Stimulated activated CD8-positive, alpha-beta memory T cell treated with anti-CD3 and anti-CD28 coated beads, Interleukin-15, amount 100 ng/mL, for 4 hours (primary cell): ENCODE measurements at places on chromosomes 11 and 22.

DNA sequence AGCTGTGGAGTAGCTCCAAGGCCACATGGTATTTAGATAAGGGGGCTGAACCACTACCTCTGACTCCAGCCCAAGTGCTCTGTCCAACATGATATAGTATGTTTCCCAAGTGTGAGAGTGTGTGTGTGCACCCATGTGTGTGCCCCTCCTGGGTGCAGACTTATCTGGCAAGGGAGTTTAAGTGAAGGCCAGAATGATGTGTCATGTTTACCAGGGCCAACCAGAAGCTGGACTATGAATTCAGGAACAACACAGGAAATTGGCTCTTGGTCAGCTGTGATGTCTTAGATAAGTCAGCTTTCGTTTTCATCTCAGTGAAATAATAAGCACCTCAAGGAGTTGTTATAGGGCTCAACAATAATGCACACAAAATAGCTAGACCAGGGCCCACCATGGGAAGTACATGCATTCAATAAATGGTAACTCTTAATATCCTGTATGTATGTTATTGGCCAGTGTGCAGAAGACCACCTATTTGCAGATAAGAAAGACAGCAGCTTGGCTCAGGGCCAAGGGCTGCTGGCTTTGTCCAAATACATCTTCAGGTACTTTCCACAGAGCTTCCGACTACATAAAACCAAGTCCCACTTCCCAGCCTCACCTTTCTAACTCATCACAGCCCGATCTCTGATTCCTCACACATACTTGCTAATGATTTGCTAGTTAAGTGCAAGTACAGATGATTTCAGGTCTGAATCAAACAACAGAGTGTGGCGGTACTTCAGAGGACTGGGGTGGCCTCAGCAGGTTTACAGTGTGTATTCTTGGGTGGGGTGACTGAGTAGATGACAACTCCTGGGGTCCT, 120.9 kb downstream of the ME3 start:
- DNase-seq, result no peak

DNA sequence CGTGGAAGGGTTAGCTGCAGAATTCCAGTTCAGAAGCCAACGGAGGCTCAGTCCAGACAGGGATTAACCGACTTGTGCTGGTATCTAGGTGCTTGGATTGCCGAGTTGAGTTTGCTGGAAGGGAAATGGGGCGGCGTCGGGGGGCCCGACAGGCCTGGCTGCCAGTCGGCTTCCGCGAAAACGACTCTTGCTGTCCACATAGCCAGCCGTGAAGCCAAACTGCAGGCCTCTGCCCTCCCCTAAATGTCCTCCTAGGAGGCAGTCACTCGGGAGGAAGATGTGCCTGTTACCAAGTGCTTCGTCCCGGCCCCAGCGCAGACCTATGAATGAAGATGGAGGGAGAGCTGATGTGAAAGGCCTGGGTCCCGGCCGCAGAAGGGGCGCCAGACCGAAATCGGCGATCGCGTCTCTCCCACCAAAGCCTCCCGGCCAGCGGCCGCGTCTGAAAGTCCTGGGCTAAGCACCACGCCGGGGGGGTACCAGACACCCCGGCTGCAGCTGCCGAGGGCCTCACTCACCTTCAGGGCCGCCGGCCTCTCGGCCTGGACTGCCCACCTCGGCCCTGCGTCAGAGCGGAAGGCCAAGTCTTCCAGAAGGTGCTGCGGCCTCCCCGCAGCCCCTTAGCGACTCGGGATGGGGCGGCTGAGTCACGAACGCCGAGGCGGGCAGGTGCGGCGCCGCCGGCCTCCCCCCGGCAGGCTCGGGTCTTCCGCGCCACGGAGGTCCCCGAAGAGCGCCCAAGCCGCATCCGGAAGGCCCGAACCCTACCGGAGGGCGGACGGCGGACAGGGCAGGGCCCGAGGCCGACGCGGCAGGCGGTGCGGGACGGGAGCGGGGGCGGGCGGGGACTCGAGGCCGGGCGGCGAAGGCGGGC, 7.5 kb downstream of the DPAGT1 start:
- no peak for DNase-seq

- DNase-seq, result no peak
These were observed 348.1 kb downstream of the ETS1 start for GRCh38 chr11:128239306-128239705.

DNA sequence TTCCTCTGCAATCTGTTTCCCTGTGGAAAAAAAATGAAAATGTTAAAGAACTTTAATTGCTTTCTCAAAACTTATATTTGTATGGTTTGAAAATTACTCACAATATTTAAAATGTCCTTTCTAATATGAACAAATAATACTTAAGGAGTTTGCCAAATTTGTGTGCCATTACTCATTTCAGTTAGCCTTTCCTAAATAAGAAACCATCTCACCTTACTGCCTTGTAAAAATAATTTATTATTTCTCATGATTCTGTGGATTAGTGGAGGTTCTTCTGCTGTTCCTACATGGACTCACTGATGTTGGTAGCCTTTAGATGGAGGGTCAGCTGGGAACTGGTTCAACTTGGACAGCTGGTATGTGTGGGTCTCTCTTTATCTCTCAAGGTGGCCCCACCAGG, 428.6 kb downstream of the CNTN5 start:
- DNase-seq, result no peak

DNA sequence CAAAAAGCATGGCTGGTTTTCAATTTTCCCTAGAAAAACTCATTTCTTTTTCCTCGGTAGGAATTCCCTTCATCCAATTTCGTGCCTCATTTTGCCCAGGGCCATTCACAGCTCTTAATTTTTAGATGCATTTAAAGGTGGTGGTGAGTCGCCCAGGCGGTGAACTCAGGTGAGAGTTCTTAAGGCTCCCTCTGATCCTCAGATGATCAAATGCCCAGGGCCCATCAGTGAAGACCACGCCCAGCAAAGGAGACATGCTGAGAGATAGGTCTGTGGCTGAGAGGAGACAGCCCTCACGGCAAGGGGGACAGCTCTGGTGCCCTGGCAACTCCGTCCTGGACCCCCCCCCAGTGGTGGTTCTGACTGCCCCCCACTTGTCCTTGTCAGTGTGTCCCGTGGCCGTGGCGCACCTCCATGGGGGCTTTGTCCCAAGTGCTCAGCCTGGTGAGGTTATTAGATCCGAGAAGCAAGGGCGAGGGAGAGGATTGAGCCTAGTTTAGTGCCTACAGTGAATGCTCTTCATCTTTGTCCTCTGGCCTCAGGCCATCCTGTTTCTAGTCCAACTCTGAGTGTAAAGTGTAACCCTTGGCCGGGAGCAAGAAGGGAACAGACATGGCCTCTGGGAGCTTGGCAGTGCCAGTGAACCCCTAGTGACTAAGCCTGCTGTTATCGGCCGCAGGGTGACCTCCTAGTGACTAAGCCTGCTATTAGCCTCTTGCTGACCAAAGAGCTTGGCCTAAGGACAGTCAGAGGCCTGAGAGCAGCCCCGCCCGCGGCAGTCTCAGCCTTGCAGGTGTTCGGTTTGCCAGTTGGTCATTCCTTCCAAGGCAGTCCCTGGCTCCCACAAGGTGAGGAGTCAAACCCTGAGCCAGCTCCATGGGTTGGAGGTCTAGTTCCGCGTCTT, 83.5 kb downstream of the CTTN start:
- DNase-seq, result no peak

GRCh38 chr22:31268281-31268680, 24.0 kb downstream of the PIK3IP1 start:
- no peak for DNase-seq

- no peak for DNase-seq
These were observed 93.8 kb downstream of the BCR start for GRCh38 chr22:23274146-23274526.

DNA sequence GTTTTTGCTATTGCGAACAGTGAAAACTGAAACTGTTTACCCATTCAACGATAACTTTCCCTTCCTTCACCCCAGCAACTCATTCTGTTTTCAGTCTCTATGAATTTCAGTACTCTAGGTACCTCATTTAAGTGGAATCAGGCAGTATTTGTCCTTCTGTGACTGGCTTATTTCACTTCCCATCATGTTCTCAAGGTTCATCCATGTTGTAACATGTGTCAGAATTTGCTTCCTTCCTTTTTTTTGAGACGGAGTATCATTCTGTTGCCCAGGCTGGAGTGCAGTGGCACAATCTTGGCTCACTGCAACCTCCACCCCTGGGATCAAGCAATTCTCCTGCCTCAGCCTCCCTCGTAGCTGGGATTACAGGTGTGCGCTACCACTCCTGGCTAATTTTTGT, 23.7 kb downstream of the HTR3B start:
- DNase-seq, result no peak

- no peak for DNase-seq
These were observed 17.3 kb downstream of the KCTD17 start for GRCh38 chr22:37068859-37069258.

- DNase-seq, result no peak
These were observed 42.1 kb downstream of the PACSIN2 start for GRCh38 chr22:42972649-42973535.

DNA sequence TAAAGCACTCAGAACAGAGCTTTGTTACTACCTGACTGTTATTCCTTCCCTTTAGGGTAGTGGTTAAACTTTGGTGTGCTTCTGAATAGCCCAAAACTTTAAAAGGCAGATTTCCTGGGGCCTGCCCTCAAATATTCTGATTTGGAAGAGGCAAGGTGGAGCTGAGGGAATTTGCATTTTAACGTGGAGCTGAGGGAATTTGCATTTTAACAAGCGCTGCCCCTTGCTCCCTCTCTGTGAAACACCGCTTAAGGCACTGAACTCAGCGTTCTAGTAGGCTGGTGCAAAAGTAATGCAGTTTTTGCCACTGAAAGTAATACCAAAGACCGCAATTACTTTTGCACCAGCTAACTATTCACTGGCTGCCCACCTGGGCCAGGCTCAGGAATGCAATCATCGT, 35.0 kb downstream of the TPST2 start:
- no peak for DNase-seq

- DNase-seq, result no peak
These were observed 11.9 kb downstream of the TMEM41B start for GRCh38 chr11:9302448-9302847.

GRCh38 chr11:16421826-16422225, 65.5 kb upstream of the SOX6 start:
- DNase-seq, result no peak

GRCh38 chr22:36175892-36176291, 15.3 kb upstream of the APOL3 start:
- DNase-seq, result no peak
